RPMI8226 (cell line): ENCODE measurements at places on chromosomes 12 and 14.

GRCh38 chr12:47147739-47148138 is 68.0 kb upstream of the AMIGO2 start:
- DNase-seq: no peak

DNA sequence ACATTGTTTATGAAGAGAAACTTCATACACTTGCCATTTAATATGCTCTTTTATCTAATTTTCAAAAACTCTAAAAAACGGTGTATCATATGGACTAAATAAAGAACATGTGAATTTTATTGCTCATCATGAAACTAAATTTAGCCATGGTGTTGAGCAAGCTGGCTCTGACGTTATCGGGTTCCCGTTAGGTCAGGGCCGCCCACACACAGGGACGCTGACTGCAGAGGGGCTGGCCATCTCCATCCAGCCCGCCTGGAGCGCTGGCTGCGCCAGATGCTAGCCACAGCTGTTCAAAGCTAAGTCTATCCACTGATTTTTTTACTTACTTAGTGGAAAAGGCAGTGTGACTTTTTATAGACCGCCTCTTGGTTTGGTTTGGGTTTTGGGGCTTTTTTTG is 36.5 kb upstream of the DYNC1H1 start:
- no peak for DNase-seq

GRCh38 chr14:68158640-68159039 is 339.1 kb downstream of the RAD51B start:
- no peak for DNase-seq

DNA sequence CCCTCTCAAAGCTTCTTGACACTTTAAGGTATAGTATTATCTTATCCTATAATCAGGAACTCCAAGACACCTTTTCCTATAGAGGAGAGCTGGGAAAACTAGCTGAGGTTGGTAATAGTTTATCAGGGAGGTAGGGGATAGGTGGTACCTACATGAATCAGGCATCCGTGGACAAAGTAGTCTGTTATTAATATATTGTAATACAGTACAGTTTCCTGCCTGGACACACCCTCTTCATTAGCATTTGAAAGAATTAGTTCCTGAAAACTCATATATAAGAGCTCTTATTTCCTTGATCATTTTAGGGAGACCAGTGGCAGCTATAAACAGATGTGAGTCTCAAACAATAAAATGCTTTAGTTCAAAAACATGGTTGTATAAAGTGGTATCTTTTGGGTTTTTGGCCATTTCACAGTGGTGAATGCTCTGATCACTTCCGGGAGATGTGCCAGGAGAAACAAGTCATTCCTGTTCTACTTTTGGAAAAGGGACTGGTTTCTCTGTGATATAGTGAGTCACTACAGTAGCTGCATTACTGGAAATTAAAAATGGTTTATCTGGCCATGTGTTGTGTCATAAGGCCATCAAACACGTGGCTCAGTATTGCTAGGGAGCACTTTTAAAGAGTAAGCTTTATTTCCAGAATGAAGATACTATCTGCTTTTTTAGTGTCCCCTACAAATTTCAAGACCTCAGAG is 98.1 kb downstream of the KLRB1 start:
- no peak for DNase-seq

- no peak for DNase-seq
Observed at GRCh38 chr12:7207866-7208625, 18.6 kb downstream of the PEX5 start.

- DNase-seq: no peak
Observed at GRCh38 chr12:4191642-4192041, 81.9 kb upstream of the CCND2 start.

- no peak for DNase-seq
Observed at GRCh38 chr14:50260072-50260471, 28.7 kb upstream of the SOS2 start.

- no peak for DNase-seq
Observed at GRCh38 chr14:103543140-103543539, 14.1 kb downstream of the TRMT61A start.

DNA sequence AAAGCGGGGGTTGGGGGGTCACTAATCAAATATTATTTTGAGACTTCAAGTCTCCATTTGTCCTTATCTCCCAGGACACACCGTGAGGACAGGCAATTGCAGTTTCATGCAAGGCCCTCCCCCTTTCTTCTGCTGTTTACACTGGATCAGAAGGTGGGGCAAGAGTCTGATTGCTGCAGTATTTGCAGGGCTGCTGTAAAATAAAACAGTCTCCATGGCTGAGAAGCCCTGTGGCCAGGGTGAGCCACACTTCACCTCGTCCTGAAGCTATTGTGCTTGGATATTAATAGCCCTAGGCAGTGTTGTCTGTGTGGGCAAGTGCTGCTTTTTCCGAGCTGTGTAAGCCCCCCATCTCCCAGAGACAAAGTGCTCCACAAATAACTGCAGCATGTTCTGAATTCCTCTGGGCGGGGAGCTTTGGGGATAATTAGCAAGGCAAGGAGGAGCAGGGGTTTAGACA is 187.4 kb upstream of the NTF3 start:
- DNase-seq: no peak

DNA sequence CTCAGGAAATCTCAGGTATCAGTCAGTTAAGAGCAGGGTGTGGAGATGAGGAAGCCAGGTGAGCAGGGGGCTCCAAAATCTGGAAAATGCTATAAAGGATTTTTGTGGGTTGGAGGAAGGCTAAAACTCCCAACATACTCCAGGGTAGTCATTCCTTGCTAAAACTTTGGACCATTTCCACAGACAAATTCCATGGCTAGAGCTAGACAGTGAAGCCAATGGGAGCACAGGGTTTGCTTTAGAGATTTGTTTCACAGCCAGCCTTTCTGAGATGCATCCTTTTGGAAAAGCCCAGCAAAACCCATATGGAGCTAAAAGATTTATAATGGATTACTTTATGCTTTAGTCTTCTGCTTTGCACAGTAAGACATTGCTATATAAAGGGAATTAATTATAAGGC is 146.5 kb downstream of the SAMD4A start:
- no peak for DNase-seq

- DNase-seq: no peak
Observed at GRCh38 chr14:63982156-63982555, 129.4 kb downstream of the SYNE2 start.

DNA sequence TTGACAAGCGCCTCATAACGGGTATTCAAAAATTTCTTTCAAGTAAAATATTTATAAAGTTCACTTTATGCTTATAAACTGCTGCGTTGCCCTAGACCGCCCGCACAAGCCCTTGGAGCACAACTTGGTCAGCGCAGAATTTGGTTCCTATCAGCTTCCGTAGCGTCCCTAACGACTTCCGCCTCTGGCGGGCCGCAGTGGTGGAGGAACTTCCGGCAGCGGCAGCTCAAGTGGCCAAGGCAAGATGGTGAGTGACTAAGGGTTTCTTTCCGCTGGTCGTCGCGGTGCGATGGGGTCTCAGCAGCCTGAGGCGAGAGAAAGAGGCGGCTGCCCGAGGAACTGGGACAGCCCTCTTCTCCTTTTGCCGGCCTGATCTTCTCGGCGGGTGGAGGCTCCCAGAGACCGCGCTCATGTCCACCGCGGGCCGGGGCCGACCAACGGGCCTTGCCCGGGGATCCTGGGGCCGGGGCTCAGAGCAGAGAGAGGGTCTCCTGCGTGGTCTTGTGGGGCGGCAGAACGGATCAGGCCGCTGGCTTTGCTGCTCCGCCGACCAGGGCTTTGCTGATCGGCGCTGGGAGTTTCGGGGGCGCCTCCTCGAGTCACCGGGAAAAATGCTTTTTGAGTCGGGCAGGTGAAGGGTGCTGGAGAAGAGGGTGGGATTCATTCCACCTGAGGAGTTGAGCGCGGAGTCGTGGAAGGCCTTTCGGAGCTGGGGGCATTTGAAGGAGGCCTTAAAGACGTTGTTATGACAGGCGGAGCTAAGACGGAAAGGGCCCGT is at the start of gene PSMC1:
PSMC1 (plus strand) TSS at position 200 of the 778 bp plus-strand sequence; CDS start at position 245, 45 bp downstream.
- peak; percentile 90 for DNase-seq

DNA sequence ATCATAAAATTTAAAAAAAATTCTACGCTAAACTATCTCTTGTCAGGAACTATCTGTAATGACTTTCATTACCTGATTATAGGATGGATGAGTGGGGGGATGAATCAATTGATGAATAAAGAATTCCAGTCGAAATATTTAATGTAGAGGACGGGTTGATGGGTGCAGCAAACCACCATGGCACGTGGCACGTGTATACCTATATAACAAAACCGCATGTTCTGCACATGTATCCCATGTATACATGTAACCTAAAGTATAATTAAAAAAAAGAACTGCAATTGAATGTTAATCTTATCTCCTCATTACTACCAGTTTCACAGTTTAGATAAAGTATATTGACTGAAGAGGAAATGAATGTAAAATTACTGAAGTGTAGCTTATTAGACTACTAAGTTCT is 23.4 kb downstream of the LRRIQ1 start:
- DNase-seq: no peak
